ENCODE measurements at places on chromosomes 5 and 9. TPM values are rescaled to one million over a fixed set of nuclear protein-coding genes. Genes with fewer than 3 reads are reported as not detected.

GRCh38 chr5:172410160-172410559, 44.2 kb downstream of the SH3PXD2B start:
- no peak for DNase-seq

DNA sequence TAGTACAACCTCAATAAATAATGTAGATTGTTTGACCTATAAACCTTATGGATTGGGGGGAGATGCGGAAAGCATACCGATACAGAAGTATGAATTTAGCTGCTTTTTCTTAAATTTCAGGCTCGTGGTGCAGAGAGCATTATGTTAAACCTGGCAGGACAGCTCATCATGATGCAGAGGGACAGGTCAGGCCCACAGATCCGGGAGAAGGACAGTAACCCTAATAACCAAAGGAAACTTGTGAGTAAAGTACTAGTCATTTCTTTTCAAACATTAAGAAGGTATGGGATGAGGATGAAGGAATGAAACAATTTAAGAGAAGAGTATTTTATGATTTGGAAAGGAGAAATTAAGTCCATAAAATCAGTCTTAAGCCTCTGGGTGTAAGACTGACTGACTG, 70.5 kb downstream of the ERMP1 start:
- DNase-seq: no peak

- DNase-seq: no peak
Observed at GRCh38 chr9:36768677-36769076, 196.0 kb downstream of the MELK start.

DNA sequence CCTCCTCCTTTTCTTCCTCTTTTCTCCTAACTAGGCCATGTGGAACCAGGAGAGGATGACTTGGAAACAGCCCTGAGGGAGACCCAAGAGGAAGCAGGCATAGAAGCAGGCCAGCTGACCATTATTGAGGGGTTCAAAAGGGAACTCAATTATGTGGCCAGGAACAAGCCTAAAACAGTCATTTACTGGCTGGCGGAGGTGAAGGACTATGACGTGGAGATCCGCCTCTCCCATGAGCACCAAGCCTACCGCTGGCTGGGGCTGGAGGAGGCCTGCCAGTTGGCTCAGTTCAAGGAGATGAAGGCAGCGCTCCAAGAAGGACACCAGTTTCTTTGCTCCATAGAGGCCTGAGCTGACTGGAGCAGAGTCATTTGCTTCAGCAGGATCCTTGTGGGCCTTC, 13.7 kb downstream of the NUDT2 start:
- peak; percentile 72 for DNase-seq

Gene ZFAND5
- polyA plus RNA-seq: 140 TPM

Data from forelimb muscle (tissue), 1 donor.